ENCODE measurements at places on chromosomes 1 and 21. TPM values are rescaled to one million over a fixed set of nuclear protein-coding genes. Genes with fewer than 3 reads are reported as not detected.

The TMEM269 gene
- total RNA-seq, result 0.25 TPM

The TACSTD2 gene
- 13.9 TPM for total RNA-seq

The RAB7B gene
- total RNA-seq, result 0.33 TPM

The LRRC8B gene
- 7.1 TPM for total RNA-seq

The ARHGAP29 gene
- total RNA-seq, result 49.7 TPM

The CLCA4 gene
- not detected for total RNA-seq

The RNF207 gene
- total RNA-seq, result 53.5 TPM

The VASH2 gene
- 4.1 TPM for total RNA-seq

The TDRD10 gene
- not detected for total RNA-seq

The FAM151A gene
- not detected for total RNA-seq

The CADM3 gene
- not detected for total RNA-seq

The KCNJ6 gene
- 0.25 TPM for total RNA-seq

The SYT11 gene
- 21.8 TPM for total RNA-seq

The ATAD3C gene
- total RNA-seq, result 1.6 TPM

The ETV3L gene
- total RNA-seq, result not detected

The RSPH1 gene
- not detected for total RNA-seq
